ENCODE measurements at places on chromosomes 16 and 17.

DNA sequence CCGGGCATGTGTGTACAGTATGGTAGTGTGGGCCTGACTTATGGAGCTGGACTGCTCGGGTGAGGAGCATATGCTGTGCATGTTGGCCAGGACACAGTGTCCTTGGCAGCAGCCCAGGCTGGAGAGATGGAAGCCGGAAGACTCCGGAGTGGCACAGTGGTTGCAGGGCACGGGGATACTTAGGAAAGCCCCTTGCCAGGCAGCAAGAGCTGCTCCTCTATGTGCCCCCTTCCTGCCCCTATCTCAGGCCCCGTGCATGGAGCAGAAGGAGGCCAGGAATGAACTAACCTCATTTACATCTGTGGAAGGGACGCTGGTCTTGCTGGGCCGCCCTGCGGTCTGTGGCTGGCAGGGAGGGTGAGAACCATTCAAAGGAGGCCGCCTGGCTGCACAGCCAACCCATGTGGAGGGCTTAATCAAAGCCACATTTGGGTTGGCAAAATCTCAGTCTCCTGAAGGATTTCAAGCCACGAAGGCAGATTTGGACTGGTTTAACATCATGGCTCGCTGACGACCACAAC lies 32.2 kb upstream of the RCVRN start:
- no peak for DNase-seq

DNA sequence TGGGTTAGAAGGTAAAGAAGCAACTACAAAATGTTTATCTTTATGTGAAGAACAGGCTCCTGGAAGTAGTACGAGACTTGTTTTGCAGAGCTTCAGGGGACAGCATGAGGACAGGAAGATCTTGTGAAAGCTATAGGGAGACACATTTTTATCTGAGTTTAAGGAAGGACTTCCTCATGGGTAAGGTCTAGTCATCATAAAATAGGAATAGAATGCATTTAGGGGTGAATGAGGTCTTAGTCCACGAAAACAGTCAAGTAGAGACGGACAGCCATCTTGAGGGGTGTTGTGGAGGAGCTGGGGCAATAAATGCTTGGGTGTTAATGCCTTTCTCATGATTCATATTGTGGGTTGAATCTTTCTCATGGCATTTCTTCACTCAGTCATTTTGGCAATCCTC lies 24.3 kb downstream of the KCNJ16 start:
- no peak for DNase-seq

GRCh38 chr16:65309354-65309753 lies 187.5 kb upstream of the CDH11 start:
- DNase-seq, result no peak

GRCh38 chr17:67386965-67387551 lies 10.0 kb downstream of the PITPNC1 start:
- DNase-seq, result peak; percentile 57

- DNase-seq, result no peak
Observed at GRCh38 chr16:21720533-21720932, 56.8 kb downstream of the OTOA start.

Data from GM13976 (cell line).